AG04449 (cell line): ENCODE measurements at places on chromosomes 2 and 18.

GRCh38 chr2:132754867-132755472 is 85.0 kb upstream of the LYPD1 start:
- DNase-seq, result no peak

DNA sequence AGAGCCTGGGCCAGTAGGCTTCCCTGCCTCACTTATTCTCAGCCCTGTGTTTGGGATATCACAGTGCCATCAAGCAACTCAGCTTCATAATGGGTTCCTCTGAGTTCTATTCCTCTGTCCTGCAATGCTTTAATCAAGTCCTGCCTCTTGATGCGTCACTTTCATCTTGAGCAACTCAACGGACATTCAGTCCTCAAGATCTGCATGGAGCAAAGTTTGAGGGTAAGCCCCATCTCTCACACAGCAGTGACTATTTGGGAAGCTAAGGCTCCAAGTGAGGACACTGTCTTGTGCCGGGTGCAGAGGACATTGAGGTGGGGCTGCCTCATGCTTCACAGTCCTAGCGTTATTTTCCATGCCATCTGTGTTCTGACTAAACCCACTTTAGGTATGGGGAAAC is 50.9 kb upstream of the PLB1 start:
- DNase-seq, result no peak

- DNase-seq, result peak; percentile 77
These were observed 137.7 kb downstream of the IRS1 start for GRCh38 chr2:226661789-226662545.

- DNase-seq, result no peak
These were observed 6.5 kb downstream of the GKN1 start for GRCh38 chr2:68980956-68981355.

DNA sequence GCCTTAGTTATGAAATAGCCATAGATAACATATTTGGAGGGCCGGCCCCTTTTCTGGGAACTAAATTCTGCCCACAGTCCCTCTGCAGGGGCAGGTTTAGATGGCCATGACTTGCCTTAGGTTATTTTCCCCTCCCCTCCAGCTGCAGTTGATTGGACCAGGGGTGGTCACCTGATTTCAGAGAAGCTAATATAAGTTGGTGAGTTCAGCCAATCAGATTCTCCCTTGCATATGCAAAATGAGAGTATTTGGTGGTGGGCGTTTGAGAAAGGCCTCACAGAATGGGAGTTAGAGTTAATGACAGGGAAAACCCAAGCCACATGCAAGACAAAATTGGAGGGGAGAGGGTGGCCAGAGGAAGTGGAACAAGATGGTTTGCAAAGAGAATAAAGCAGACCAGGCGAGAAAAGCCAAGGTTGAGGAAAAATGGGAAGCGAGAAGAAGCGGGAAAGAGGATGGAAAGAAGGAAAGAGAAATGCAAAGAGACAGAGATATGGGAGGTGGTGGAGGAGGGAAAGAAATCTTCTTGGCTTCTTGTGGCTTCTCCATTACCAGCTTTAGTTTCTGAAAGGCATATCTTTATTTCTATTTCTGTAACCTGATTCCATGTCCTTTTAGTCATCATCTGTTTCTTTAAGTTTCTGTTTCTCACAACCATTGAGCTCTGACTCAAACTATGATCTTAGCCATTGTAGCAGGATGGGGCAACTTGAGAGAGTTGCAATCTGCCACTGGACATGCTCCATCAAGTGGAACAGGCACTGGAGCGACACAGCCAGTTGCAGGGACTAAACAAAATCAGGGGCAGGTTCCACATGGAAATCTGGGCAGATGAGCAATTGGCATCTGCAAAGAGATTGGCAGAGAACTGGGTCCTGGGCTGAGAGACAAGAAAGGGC is 108.1 kb upstream of the SIX3 start:
- no peak for DNase-seq

DNA sequence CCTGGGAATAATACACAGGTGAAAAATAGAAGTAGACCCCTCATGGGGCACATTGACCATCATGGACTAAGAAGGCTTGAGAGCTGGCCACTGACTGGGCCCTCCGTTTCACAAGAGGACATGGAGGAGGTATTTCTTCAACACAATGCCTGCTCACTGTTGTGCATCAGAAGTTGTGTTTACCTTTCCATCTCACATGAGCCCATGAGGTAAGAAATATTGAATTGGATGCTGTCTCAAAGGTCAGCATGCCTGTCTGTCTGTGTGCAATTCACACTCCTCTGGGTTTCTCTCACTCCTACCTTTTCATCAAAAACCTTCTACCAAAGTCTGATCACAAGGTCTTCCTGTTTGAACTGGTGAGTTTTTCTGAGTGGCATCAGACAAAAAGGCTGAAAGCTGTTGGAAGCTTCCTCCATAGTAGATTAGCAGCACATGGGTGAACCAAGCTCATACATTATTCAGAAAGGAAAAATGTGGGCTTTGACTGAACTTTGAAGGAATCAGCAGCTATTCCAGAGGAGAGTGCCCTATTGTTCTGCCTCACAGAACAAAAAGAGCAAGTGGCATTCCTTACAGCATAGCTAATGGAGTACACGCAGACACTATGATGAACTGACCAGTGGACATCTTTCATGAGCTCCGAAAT is 143.2 kb upstream of the RND3 start:
- DNase-seq, result no peak

DNA sequence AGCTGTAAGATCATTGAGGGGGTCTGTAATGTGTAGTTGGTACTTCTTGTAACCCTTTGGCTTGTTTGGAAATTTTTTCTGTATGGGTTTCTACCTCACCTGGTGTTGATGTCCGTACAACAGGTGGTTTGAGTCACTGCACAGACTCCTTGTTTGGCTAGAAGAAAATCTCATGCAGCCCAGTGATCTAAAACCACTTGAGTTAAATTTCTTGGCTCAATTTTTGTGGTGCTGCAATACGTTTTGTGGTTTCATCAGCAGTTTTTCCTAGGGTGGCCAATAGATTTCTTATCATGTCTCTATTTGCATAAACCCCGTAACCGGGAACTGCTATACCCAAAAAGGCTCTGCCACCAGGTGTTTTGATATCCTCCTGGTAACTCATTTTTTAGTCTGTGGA is 43.4 kb downstream of the CERS6 start:
- DNase-seq, result no peak

- no peak for DNase-seq
These were observed 35.4 kb downstream of the PTPN18 start for GRCh38 chr2:130391058-130391871.

DNA sequence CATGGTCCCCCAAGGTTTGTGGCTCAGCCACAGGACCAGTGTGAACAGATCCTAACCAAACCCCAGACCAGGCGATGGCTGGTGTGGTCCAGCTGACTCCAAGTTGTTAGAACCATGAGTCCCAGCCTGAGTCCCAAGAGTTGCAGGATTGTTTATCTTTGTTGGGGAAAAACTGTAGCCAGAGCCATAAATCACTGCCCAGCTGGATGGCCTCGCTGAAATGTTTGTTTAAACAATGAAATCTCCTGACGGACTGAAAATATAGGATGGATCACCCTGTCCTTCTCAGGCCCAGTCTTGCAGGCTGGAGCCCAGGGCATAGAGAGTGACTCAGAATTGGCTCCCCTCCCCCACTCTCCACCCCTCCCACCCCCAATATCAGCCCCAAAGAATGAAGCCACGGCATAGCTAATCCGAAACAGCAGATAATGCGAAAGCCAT is 36.4 kb downstream of the PKDCC start:
- no peak for DNase-seq

DNA sequence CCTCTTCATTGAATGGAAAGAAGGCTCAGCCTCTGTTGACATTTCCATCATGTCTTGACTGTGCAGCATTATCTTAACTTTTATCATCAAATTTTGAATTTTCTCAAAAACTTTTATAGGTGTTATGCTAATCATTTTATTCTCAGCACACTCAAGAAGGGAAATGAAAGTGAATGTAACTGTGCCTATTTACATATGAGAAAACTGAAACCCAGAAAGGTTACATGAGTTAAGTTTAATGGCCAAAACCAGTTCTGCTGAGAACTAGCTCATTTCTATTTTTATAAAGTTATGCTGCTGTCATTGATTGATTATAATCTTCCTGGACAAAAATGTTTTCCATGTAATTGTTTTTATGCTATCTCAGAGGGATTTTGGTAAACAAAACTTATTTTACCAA is 618.8 kb upstream of the NRXN1 start:
- DNase-seq, result no peak

DNA sequence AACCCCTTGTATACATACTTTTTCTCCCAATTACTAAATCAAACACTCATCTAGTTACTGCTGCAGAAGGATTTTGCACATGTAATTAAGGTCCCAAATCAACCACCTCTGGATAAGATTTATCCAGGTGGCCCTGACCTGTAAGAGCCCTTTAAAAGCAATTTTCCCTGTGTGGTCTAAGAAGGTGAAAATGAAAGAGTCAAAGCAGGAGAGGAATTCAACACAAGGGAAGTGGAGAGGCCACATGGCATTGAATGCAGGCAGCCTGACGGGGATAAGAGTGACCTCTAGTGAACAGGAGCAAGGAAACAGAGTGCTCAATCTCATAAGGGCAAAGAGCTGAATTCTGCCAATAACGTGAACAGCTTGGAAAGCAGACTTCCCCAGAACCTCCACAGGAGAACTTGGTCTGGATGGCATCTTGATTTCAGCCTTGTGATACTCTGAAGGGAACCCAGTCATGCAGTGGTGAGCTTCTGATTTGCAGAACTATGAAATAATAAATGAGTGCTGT is 27.2 kb downstream of the PPP3R1 start:
- no peak for DNase-seq

- no peak for DNase-seq
These were observed 953 bp upstream of the HNRNPA3 start for GRCh38 chr2:177211576-177212105.

DNA sequence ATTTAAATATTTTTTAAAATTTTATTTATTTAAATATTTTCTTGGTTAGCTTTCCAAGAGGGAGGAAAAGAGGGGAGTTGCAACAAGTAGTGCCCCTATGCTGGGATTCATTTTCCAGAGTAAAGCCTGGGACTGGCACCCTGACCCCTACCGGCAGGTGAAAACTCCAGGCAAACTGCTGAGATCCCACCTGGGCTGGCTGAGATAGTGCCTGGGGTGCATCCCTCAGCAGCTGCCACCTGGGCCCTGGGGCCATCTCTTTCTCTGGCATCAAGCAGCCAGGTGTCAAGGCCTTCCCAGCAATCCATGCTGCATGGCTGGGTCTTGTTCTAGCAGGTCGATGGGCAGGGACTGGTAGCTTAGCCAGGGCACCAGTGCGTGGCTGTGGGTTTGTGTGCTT is 6.6 kb downstream of the SIX2 start:
- no peak for DNase-seq

- DNase-seq, result no peak
These were observed 90.3 kb downstream of the AKAIN1 start for GRCh38 chr18:5106730-5107129.

- no peak for DNase-seq
These were observed 102.2 kb upstream of the TTC39C start for GRCh38 chr18:23912356-23912755.

- DNase-seq, result no peak
These were observed 19.2 kb downstream of the MIB1 start for GRCh38 chr18:21759836-21760235.

DNA sequence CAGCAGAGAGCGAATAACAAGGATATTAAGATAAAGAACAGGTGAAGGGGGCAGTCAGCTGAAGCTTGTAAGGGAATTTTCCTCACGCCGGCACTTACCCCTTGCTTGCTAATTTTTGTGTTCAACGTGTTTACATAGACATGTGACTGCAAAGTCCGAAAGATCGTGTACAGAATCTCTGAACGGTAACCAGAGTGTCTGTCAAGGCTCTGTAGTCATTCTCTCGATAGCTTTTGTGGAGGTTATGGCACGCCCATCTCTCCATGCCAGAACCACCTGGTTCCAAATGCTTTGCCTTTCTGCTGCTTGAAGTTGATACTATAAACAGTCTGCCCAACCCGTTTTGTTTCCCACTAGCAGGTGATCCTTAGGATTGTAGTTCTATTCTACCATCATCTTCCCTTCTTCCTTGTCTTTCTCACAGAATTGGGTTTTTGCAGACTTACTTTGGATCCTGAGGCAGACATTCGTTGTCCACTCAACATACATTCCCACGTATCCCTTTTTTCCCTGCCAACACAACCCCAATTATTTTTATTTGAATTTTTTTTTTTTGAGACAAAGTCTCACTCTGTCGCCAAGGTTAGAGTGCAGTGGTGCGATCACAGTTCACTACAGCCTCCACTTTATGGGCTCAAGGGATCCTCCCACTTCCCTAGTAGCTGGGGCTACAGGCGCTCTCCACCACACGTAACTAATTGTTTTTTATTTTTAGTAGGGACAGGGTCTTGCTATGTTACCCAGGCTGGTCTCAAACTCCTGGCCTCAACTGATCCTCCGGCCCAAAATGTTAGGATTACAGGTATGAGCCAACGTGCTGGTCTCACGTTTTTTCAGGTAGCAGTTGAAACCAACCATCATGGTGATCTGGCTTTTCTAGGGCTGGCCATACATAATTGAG is 1.3 kb upstream of the USP34 start:
- no peak for DNase-seq

DNA sequence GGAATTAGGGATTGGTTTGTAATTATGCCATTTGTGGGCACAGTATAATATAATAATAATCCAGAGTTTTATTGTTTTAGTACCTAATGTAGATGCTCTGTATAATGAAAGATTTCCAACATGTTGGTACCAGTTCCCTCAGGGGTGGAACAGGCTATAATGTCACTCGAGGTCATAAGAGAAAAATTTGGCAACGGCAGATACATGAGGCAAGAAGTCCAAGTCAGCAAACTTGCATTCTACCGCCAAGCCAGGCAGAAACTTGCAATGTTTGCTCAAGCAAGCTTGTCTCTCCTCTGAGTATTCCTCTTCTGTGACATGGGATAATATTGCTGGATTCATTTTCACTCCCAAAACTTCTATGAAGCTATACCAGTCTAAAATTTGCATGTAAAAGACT is 520.0 kb upstream of the SALL3 start:
- DNase-seq, result no peak

GRCh38 chr18:50182511-50182910 is 12.4 kb downstream of the MYO5B start:
- no peak for DNase-seq

DNA sequence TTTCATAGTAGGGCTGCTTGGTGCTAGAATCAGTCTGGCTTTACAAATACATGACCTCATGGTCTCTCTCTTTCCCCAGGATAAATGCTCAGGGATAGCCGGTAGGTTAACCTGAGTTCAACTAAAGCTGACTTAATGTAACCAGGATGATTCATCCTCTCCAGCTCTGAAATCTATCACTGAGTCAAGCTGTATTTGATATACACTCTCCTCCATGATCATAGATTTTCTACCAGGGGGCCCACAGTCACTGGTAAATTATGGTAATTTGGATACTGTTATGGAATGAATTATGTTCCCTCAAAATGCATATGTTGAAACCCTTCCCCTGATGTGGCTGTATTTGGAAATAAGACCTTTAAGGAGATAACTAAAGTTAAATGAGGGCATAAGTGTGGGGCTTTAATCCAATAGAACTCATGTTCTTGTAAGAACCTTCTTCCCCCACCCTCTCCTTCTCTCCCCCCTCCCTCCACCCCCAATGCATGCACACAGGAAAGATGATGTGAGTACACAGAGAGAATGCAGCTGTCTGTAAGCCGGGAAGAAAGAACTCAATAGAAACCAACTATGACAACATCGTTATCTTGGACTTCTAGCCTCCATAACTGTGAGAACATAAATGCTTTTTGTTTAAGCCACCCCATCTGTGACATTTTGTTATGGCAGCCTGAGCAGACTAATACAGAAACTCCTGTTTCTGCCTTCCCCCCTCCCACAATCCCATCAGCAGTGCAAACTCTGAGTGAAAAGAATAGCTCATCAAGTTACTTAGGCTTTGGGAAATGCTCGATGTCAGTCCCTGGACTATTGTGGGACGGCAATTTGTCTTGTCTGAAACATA is 134.9 kb upstream of the KYNU start:
- no peak for DNase-seq

- no peak for DNase-seq
These were observed 2.3 kb upstream of the NR4A2 start for GRCh38 chr2:156334496-156335478.
